ENCODE measurements at places on chromosomes 2 and 18.
A peak's percentile ranks its signal among the peaks of the same experiment; 100 is the strongest.

DNA sequence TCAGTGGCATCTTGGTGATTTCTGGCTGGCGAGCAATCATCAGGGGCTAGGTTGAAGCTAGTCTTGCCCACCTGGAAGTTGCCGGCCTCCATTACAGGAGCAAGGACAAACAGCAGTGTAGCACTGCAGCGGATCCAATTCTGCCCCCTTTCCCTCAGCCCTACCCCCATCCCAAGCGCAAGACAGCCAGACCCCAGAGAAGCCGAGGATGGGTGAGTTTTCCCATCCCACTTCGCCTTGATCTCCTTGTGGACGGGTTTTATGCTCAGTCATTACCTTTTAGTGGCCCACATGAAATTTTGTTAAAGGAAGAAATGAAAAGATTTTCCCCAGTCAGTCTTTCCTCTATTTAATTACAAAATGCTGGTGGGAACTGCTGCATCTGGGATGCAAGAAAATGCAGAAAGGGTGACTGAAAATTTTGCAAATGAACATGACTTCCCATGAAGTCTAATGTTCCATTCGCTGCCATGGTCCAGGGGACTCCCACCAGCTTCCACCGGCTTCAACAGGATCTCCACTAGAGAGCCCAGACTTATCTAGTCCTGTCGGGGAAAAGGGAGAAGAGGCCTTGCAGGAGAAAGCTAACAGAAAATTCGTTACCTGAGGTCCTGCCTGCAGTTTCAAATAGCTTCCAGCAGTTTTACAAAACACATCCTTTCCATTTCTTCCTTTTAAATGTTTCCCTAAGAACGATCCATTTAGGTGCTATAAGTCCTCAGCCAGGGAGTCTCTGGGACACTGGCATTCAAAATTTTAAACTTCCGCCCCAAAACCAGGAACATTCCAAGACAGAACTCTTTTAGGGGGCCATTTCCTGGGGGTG lies 1.9 kb upstream of the HOXD9 start:
- DNase-seq, result no peak

DNA sequence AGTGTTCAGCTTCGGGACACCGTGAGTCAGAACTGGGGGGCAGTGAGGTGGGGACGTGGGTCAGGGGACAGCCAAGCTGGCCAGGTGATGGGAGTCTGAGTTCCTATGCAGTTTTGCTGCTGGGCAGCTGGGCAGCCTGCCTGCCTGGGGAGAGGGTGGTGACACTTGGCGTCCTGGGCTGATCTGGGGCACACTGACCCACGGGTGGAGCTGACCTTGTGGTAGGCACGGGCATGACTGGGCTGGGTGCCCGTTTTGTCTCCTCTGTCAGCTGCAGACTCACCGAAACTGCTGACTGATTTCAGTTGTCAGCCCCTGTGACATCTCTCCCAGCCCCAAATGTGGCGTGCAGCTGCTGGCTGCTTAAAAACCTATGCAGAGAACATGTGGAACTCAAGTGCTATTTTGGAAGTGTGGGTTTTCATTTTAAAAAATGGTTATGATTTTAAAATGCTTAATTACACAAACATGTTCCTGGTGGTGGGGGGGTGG lies 32.6 kb upstream of the E2F6 start:
- peak; percentile 37 for DNase-seq

GRCh38 chr18:1017227-1018058 lies 112.8 kb downstream of the ADCYAP1 start:
- DNase-seq, result no peak

DNA sequence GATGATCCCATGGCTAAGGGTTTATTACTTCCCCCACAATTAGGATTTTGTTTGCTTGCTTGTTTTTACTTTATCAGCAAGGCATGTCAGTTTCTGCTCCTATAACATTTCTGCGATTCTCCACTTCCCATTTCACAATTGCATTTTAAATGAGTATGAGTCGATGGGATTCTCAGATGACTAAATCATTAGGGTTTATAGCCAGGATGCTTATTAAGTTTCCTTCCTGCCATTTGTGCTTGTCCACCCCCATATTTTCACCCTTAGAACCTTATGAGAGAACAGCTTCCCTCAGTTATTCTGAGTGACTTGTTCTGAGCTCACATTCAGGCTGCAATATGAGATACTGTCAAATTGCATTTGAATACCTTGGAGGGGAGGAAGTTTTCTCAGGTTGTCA lies 37.9 kb upstream of the C1GALT1C1L start:
- no peak for DNase-seq

- peak; percentile 76 for DNase-seq
Observed at GRCh38 chr2:230781130-230781797, 68.6 kb downstream of the CAB39 start.

- no peak for DNase-seq
Observed at GRCh38 chr2:34102339-34102738, 503.2 kb upstream of the FAM98A start.

DNA sequence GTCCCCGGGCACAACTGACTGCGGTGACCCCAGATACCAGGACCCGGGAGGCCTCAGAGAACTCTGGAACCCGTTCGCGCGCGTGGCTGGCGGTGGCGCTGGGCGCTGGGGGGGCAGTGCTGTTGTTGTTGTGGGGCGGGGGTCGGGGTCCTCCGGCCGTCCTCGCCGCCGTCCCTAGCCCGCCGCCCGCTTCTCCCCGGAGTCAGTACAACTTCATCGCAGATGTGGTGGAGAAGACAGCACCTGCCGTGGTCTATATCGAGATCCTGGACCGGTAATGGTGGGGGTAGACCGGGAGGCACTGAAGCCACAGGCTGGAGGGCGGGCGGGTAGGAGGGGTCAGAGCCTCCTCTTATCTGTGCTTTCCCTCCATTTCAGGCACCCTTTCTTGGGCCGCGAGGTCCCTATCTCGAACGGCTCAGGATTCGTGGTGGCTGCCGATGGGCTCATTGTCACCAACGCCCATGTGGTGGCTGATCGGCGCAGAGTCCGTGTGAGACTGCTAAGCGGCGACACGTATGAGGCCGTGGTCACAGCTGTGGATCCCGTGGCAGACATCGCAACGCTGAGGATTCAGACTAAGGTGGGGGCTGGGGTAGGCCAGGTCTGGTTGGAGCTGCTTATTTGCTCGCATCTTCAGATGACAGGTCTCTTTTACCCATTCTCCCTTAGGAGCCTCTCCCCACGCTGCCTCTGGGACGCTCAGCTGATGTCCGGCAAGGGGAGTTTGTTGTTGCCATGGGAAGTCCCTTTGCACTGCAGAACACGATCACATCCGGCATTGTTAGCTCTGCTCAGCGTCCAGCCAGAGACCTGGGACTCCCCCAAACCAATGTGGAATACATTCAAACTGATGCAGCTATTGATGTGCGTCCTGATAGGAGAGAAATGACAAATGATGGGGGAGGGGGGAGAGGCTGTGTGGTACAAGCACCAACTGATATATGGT lies 780 bp downstream of the HTRA2 start:
- peak; percentile 75 for DNase-seq

- DNase-seq, result no peak
Observed at GRCh38 chr18:9782073-9782857, 74.2 kb downstream of the RAB31 start.

DNA sequence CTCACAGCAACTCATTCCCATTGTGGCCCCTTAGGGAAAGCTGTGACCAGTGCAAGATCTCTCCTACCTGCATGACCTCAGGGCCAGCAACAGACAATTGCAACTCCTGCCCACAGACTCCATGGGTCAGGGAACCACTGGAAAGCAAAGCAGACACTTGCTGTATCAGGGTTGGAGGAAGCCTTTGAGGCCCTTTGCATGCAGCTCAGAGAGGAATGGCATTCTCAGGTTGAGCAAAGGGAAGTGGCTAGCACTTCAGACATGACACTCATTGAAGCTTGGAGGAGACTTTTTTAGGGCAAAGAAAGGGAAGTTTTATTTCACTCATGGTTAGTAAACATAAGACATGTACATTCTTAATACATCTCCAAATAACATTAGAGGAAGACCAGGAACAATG lies 22.1 kb downstream of the IL1F10 start:
- peak; percentile 48 for DNase-seq
